ENCODE measurements at places on chromosomes 6 and 20.
A peak's percentile ranks its signal among the peaks of the same experiment; 100 is the strongest.

- DNase-seq: peak; percentile 90
Measured at GRCh38 chr6:21005816-21006570, 471.7 kb downstream of the CDKAL1 start.

GRCh38 chr6:126134491-126134890 is 148.2 kb downstream of the TRMT11 start:
- no peak for DNase-seq

DNA sequence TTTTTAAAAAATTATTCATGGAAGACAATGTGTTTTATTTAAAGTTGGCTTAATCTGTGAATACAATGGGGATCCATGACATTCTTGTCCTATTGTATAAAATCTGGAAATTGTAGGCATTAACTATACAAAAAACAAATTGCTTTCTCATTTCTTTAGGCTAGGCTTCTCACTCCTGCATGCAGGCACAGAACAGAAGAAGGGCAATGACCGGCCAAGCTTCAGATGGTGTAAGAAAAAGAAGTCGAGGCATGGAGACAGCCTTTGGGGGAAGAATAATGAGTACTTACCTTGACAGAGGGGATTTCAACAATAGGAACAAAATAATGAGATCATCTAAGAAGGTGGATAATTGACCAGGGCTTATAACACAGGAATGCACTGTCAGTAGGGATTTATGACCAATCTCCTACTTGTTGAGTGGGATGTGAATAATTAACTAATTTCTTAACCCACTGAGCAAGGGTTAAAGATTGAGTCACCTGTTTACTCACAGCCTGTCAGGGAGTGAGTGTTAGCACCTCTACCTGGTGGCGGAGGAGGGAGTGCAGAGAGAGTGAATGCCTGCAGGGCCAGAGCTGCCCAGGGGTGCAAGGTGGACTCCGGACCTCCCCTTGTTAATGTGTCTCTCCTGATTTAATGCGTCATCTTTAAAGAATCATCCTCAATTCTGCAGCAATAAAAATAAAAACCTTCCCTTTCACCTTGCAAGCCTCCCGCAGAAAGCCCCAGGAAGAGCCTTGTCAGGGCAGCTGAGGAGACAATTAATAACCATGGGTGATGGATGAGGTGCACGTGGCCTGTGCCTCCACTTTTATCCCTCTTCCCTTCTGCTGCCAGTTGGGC is 3.9 kb downstream of the SLC22A2 start:
- DNase-seq: no peak

DNA sequence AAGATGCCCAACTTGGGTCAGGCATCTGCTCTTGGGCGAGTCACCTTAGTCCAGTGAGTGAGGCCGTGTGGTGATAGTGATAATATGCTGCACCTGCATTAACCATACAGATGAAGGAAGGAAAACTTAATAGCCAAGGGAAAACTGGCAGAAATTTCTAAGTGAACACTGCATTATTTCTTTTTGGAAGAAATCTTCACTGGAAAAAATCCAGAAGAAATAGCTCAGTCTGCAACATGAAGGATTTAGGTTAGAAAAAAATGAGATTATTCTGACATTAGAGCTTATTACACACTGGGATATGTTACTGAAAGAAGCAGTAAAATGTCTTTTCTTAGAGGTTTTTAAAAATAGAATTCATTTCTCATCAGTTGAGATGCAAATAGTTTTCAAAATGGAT is 947.3 kb downstream of the KIF16B start:
- no peak for DNase-seq

GRCh38 chr6:108117427-108118358 is 43.2 kb upstream of the OSTM1 start:
- no peak for DNase-seq

DNA sequence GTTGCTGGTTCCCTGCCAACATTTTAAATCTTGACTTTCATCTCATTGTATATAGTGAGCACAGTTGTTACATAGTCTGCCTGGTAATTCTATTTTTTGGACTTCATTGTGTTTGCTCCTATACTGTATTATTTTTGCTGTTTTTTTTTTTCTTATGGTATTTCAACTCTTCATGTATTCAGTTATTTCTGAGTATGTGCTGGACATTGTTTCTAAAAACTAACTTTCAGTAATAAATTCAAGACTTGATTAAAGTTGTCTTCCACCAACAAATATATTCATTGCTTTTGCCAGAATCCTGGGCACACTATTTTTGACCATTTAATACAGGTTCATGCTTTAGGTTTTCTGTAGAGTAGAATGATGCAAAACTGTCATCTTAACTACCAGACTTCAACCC is 698.3 kb downstream of the MAFB start:
- DNase-seq: no peak

DNA sequence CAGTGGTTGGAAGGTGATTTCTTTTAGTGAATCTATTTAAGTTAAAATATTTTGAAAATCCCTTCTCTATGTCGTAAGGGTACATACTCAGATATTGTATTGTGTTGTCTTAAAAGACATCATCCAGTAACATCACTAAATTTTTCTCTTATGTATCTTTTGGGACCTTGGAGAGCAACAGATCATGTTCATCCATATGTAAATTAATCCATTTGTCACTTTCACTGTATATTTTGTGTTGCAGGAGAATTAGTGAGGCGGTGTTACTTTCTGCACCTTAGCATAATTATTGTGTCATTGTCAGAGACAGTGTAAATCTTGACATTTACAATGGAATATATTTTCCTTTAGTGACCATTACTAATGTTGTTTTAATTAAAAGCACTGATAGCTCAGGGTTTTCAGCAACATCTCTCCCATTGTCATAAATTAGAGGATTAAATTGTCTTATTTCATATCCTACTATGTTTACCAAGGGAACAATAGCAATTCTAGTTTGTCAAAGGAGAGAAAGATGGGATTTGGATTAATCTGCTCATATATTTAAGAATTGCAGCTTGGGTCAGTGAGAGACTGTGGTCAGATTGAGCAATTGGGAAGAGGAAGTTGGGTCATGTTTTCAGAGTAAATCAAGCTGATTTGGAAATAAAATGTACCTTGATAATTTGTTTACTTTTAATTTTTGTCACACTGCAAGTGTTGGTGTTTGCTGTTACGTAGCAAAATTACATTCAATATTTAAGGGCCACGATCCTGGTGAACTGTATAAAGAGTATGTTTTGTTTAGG is 22.7 kb downstream of the DOK5 start:
- DNase-seq: no peak

DNA sequence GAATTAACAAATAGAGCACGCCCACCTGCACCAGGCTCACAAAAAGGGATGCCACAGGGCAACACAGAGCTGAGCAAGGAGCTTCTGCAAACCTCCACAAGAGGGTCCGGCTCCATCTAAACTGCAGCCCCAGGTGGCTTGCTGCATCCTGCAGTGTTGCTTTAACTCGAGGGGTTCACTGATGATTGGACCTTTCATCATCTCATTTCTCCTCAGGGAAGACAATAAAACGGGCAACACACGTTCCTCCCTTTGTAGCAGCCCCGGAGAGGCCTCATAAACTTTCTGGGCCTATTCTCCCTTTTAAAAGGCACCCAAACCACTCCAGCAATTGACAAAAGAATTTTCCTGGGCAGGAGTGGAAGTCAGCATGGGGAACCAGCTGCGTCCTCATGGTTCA is 161.5 kb upstream of the CDH4 start:
- DNase-seq: no peak

GRCh38 chr20:40760399-40760798 is 71.4 kb upstream of the MAFB start:
- DNase-seq: no peak

- DNase-seq: no peak
Measured at GRCh38 chr6:105884011-105884410, 202.1 kb upstream of the PRDM1 start.

- no peak for DNase-seq
Measured at GRCh38 chr20:50371878-50372769, 138.1 kb upstream of the PTPN1 start.

DNA sequence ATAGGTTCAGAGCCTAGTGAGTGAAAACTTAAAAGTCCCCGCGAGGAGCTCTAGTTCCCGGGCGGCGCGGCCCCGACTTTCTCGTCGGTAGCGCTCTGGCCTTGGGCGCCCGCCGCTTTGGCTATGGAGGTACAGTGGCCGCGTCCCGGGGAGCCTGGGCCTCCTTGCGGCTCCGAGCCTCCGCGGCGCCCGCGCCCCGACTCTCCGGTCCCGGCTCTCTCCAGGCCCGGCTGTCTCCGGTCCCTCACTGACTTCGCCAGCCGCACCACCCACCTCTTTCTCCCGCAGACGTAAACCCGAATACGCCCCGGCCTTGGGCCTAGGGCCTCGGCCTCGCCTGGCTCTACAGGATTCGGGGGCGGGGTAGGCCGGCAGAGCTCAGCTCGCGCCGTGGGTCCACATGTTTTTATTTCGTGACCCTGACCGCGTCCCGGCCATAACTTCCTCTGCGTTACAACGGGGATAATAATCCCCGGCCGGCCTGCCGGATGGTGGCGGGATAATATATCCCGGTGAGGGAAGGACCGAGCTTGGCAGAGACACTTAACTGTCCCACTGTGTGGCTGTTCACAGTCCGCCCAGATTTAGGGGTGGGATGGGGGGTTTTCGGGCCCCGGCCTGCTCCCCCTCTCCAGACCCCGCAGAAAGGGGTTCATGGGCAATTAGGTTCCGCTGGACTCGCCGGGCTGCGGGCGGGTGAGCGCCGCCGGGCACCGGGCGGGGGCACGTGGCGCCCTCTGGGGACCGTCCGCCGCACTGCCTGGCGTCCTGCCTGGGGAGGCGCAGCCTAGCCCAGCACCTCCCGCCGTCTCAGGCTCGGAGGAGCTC is 10.0 kb upstream of the TBX18 start:
- DNase-seq: no peak

DNA sequence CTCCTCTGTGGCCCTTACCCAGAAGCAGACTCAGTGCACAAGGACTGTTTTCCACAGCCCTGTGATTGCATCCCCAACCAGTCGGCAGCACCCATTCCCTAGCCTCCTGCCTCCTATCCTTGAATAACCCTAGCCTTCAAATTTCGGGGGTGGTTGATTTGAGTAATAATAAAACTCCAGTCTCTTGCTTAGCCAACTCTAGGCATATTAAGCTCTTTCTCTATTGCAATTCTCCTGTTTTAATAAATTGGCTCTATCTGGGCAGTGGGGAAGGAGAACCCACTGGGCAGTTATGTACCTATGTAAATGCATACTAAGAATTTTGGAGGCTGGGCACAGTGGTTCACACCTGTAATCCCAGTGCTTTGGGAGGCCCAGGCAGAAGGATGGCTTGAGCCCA is 70.6 kb upstream of the ZMYND8 start:
- no peak for DNase-seq

- DNase-seq: no peak
Measured at GRCh38 chr20:43508604-43509040, 1.1 kb downstream of the L3MBTL1 start.

- DNase-seq: peak; percentile 35
Measured at GRCh38 chr20:37627060-37627766, 66.6 kb upstream of the CTNNBL1 start.

DNA sequence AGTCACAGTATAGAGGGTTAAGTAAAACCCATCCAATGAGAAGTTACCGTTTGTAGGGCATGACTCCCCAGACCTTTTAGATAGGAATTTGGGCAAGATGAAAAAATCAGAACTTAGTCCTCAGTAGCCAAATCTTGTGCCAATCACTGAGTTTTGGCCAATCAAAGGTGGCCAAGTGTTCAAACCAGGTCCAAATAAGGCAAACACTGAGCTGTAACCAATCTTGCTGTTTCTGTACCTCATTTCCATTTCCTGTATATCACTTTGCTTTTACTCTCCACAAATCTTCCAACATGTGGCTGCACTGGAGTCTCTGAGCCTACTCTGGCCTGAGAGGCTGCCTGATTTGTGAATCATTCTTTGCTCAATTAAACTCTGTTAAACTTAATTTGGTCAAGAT is 81.8 kb upstream of the GPR6 start:
- DNase-seq: no peak

GRCh38 chr6:4723383-4723782 is 52.8 kb upstream of the CDYL start:
- DNase-seq: no peak

DNA sequence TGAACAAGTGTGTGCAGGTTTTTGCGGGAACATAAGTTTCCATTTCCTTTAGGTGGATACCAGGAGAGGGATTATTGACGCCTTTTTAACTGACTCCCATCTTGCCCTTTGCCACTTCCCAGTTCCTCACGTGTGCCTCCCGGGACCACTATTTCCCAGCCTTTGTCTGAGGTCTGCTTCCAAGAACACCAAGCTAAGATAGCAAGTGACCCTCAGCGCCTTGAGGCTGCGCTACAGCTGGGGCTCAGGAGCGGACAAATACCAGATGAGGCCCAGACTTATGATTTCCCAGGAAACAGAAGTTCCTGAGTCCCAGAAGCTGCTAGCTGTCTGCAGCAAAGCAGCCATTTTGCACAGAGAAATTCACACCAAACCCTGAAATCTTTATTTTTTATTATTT is 216.7 kb downstream of the SYNDIG1 start:
- no peak for DNase-seq

DNA sequence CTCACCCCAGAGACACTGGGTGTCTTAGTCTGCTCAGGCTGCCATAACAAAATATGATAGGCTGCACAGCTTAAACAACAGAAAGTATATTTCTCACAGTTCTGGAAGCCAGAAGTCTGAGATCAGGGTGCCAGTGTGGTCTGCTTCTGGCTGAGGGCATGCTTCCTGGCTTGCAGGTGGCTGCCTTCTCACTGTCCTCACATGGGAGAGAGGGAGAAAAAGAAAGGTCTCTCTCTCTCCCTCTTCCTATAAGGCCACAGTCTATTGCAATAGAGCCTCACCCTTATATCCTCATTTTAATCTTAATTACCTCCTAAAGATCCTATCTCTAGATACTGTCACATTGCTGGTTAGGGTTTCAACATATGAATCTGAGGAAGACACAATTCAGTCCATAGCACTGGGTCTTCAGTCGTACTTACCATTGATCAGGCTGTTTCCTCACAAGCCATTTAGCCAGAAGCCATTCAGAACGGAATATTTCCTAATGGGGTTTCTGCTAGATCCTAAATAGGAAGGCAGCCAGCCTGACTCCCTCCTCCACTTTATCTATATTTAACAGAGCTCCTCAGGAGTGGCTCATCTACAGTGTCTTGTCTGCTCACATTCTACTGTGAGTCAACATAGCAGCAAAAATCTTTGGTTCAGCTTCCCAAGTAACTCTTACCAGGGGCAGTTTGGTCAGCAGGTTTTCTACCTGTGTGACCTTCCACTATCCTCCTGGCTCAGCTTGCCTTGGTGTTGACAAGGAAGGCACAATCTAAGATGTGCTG is 42.2 kb downstream of the CD164 start:
- DNase-seq: no peak

DNA sequence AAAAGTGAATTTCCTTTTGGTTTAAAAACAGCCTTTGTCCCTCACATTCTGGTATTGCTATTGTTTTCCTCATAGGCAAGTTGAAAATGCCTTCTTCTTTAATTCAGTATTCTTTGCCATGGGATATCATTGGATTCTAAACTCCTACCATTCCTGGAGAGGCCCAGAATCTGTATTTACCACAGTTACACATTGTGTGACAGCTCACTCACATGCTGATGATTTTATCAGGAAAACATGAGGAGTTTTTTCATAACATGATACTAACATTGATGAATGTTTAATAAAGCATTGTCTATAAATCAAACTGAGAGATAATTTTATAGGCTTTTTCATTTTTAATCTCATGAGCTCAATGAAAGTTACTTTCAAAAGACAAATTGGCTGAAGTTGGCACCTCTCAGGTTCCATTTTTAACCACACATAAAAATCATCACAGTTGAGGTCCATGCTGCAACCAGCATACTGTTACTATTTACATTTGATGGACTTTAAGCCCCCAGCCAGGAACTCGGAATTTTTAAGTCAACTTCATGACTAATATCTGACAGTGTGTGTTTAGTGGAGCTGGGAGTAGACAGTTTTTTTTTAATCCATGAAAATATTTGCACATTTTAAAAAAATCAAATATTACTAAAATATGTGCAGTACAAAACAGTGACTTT is 82.8 kb downstream of the FAM83B start:
- DNase-seq: no peak

Data from kidney capillary endothelial cell (primary cell).